ENCODE measurements at places on chromosomes 6 and 20.

GRCh38 chr6:64713175-64713574 is 993.9 kb downstream of the EYS start:
- DNase-seq, result no peak

DNA sequence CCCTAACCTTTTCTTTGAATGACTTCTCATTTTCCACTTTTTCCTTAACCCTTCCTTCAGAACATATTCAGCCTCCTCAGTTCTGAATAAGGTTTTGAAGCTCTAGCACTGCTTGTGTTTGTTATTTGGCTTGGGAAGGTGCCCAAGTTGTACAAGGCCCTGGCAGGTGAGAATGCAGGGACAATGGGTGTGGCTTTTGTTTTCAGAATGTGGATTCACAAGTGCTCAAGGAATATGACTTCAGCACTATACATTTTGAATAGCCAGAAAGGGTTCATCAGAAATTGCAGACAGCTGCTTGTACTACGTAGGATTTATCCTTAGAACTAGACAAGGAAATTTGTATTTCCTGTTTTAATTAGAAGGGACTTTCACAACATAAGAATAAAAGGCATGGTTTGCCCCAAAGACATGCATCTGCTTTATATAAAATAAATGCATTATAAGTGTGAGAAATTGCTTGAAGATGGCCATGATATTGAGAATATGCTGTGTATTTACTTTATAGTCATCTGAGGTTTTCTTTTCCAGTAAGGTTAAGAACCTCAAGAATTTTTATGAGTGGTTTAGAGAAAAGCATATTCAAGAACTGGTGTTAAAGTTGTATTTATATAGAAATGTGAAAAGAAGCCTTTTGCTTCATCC is 29.3 kb upstream of the PRDM1 start:
- no peak for DNase-seq

GRCh38 chr6:14713008-14713960 is 532.6 kb upstream of the JARID2 start:
- DNase-seq, result no peak

DNA sequence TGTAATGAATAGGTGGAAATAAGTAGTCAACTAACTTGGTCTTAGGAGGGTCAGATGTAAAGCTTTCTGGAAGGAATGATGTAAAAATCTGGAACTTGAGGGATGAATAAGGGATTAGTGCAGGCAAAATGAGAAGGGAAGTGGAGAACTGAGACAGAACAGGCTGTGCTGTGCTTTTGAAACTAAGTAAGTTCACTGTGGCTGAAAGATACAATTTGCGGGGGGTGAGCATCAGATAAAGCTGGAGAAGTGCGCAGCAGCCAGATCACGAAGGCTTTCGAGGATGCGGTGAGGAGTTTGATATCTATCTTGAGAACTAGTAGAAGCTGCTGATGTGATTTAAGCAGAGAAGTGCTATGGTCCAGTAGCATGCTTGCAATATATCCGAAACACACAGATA is 247.8 kb downstream of the RNF144B start:
- DNase-seq, result no peak

DNA sequence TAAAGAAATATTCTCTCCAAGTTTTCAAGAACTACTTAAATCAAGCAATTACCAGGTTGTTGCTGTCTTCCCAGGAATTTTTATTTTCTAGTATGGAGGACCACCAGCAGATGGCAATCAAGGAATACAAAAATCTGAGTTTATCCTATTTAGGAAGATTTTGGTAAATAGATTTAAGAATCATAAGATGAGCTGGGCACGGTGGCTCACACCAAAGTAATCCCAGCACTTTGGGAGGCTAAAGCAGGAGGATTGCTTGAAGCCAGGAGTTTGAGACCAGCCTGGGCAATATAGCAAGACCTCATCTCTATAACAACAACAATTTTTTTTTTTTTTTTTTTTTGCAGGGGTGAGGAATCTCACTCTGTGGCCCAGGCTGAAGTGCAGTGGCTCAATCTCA is 19.3 kb upstream of the SEC63 start:
- peak; percentile 12 for DNase-seq

GRCh38 chr20:52953020-52953419 is 19.1 kb upstream of the TSHZ2 start:
- no peak for DNase-seq

- no peak for DNase-seq
Observed at GRCh38 chr6:108164815-108165706, 761 bp upstream of the NR2E1 start.

Measured in fibroblast of skin of left biceps (primary cell).